Activated T-cell treated with anti-CD3 and anti-CD28 coated beads, Interleukin-2, amount 50 U/mL, for 72 hours (primary cell): ENCODE measurements at places on chromosomes 16 and 17.

DNA sequence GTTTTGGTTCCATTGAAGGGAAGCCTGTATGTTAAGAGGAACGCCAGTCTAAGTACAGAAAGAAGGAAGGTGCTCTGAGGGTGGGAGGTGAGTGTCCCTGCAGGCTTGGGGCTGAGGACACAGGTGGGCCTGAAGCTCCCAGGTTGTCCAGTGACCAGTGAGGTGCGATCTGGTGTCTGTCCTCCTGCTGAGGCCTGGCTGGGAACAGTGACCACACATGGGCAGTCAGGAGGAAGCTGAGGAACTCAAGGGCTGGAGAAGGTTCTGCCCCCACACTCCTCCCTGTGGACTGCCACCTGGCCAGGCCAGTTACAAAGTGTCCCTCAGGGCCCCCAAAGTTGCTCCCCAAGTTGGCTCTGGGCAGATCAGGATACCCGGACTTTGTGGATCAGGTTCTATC lies 102.1 kb downstream of the N4BP1 start:
- no peak for DNase-seq

- no peak for DNase-seq
Measured at GRCh38 chr17:74530831-74531150, 484 bp downstream of the CD300LB start.

GRCh38 chr17:43813386-43813785 lies 19.6 kb downstream of the MPP3 start:
- DNase-seq = no peak

- no peak for DNase-seq
Measured at GRCh38 chr16:12024429-12024828, 47.9 kb downstream of the SNX29 start.

- no peak for DNase-seq
Measured at GRCh38 chr16:17949141-17949981, 387.2 kb downstream of the NPIPA8 start.

DNA sequence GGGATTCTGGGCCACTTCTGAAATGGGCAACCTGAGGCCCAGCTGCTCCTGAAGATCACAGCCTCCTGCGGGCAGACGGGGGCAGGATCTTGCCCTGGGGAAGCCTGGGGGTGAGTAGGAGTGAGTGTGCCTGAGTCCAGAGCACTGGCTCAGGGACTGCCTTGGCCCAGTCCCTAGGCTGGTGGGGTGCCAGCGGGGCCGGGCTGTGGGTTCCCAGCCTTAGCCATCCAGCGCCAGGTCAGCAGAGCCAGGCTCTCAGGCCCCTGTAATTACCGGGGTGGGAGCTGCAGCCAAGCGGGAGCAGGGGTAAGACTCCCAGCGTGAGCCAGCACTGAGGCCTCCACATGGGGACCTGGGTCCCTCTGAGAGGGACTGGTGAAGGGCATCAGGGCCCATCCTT lies 8.2 kb downstream of the SPNS2 start:
- no peak for DNase-seq

GRCh38 chr16:74052016-74052415 lies 244.6 kb upstream of the PSMD7 start:
- DNase-seq = no peak

DNA sequence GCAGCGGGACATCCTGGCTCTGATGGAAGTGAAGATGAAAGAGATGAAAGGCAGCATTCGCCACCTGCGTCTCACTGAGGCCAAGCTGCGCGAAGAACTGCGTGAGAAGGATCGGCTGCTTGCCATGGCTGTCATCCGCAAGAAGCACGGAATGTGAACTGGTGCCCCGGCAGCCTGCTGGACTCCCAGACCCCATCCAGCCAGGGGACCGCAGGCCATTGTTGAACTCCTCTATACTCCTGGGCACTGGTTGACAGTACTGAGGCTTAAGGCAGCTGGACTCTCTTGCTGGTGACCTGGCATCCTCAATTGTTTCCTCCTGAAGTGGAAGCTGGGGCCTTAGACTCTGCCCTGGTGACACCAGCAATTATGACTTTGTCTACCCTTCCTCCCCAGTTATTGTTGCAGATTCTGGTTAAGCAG lies 1.2 kb downstream of the THAP11 start:
- DNase-seq = no peak

DNA sequence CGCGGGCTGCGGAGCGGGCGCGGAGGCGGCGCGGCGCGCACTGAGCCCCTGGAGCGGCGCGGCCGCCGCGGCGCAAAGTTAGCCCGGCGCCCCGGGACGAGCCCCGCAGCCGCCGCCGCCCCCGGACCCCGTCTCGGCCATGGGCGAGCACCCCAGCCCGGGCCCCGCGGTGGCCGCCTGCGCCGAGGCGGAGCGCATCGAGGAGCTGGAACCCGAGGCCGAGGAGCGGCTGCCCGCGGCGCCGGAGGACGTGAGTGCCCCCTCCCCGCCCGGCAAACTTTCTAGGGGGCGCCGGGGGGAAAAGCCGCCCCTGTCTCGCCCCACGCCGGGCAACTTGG lies 388 bp downstream of the RHBDL3 start:
- DNase-seq = no peak

- no peak for DNase-seq
Measured at GRCh38 chr17:71501711-71502110, 619.1 kb upstream of the SOX9 start.

DNA sequence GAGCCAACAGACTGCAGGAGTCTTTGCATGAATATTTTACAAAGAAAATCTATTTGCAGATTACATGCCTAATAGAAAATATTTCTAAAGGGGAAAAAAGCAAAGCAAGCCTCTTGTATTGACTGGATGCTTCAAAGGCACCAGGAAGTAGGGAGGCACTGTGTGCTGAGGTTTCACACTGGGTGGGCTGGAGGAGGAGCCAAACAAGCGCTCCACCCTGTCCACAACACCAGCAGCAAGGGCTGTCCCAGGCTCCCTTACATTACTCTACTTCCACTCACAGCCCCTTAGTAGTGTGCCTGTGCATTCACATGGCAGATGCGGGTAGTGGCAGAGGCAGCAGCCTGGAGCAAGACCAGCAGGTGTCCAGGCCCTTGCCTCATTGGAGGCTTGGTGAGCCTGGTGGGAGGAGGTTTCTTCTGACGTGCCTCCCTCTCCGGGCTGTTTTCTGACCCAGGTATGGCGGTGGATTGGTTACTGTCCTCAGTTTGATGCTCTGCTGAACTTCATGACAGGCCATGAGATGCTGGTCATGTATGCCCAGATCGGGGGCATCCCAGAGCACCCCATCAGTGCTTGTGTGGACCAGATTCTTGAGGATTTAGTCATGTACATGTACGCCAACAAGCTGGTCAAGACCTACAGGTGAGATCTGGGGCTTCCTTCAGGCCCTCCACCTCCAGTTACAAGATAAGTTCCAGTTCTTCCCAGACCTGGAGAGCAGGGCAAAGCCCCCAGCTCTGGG lies 7.0 kb upstream of the CCNF start:
- no peak for DNase-seq

DNA sequence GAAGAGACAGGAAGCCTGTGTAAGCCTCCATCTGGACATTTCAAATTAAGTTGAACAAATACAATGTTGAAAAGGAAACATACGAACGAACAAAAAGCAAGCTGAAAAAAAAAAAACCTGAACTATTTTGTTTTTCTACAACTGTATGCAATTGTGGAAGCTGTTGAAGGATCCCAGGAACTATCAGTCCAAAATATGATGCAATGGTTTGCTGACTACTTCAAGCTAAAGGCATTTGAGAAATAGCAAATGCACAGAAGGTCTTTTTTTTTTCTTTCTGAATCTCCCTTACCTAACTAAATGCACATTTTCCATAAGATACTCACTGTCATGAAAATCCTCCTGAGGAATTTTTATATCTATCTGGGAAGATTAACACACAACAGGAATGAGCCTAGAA lies 40.2 kb downstream of the MAF start:
- no peak for DNase-seq

- no peak for DNase-seq
Measured at GRCh38 chr17:17922070-17922614, 50.1 kb downstream of the TOM1L2 start.

DNA sequence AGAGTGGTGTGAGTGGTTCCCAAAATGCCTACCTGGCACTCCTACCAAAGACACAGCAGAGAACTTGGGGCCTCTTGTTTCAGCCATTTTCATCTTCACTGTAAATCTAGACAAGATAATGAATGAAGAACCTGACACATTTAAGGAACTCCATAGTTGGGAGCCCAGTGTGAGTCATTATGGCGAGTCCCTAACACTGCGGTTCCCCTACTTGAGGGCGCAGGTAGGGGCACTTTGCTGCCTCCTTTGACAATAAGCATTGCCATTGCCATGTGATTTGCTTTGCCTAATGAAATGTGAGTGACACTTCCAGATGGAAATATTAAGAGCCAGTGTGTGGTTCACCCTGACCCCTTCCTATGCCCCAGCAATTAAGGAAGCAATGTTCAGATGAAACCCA lies 517.6 kb downstream of the MAF start:
- DNase-seq = peak; percentile 57

GRCh38 chr17:38735161-38735997 lies 5.2 kb downstream of the CISD3 start:
- DNase-seq = peak; percentile 78

DNA sequence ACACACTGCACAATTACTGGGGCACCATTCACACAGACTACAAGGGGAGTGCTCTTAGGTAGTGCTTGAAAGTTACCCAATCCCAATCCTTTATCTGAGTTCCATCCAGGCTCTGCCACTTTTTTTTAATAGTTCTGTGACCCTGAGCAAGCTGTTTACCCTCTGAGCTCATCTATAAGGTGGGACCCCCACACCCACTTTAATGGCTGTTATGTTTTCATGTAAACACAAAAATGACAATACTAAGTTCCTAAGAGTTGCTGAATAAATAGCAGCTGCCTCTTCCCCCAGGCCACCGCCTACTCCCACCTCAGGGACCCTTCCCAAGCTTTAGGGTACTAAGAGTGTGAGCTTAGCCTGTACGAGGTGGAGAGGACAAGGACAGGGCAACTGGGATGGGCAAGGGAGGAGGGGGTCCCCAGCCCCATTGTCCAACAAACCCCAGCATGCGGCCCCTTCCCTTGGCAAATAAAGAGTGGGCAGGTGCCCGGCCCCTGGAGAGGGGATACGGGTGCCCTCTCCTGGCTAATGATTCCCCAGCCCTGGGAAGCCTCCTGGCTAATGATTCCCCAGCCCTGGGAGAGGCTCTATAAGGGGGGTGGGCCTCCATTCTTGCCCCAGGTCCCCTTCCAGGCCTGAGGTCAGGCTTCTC lies 14.6 kb downstream of the SLC13A2 start:
- no peak for DNase-seq

DNA sequence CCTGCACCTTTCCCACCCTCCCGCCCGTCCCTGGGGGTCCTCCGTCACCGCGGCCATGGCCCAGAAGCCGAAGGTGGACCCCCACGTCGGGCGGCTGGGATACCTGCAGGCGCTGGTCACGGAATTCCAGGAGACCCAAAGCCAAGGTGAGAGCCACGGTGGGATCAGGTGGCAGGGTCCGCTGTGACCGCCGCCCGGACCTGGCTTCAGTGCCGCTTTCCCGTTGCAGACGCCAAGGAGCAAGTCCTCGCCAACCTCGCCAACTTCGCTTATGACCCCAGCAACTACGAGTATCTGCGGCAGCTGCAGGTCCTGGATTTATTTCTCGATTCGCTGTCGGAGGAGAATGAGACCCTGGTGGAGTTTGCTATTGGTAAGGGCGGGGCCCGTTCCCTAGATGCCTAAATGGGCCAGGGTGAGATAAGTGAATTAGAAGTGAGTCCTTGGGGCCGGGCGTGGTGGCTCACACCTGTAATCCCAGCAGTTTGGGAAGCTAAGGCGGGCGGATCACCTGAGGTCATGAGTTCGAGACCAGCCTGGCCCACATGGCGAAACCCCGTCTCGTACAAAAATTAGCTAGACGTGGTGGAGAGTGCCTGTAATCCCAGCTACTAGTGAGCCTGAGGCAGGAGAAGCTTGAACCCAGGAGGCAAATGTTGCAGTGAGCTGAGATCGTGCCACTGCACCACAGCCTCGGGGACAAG lies 617 bp downstream of the ARMC7 start:
- DNase-seq = peak; percentile 33

- no peak for DNase-seq
Measured at GRCh38 chr16:23896832-23897821, 61.3 kb downstream of the PRKCB start.

DNA sequence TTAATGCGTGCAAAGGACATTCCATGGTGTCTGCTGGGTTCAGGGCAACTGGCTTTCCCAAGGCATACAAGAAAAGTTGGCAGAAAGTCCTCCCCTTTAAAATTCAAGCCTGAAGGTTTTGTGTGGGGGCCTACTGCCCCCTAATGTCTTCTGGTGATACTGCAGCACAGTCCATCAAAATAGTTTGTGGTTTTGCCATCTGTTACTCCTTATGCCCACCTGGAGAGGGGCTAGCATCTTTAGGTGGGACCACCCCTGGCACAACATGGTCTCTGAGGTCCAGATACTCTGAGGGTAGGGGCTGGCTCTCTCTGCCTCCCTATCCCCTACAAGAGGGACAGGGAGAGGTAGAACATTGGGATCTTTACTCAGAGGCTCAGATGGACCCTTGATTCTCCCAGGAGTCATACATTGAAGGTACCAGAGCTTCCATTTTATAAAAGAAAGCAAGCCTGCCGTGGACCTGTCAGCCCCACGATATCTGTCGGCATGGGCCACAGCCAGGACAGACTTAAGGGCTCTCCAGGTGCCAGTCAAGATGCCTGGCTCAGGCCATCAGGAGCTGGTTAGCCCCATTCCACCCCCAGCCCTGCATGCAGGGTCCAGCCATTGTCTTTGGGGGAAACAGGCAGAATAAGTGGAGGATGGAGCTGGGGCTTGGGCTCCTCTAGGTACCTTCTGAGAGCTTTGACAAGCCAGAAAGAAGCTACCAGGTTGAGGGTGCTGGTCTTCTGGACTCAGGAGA lies 6.3 kb downstream of the ESRP2 start:
- peak; percentile 30 for DNase-seq

DNA sequence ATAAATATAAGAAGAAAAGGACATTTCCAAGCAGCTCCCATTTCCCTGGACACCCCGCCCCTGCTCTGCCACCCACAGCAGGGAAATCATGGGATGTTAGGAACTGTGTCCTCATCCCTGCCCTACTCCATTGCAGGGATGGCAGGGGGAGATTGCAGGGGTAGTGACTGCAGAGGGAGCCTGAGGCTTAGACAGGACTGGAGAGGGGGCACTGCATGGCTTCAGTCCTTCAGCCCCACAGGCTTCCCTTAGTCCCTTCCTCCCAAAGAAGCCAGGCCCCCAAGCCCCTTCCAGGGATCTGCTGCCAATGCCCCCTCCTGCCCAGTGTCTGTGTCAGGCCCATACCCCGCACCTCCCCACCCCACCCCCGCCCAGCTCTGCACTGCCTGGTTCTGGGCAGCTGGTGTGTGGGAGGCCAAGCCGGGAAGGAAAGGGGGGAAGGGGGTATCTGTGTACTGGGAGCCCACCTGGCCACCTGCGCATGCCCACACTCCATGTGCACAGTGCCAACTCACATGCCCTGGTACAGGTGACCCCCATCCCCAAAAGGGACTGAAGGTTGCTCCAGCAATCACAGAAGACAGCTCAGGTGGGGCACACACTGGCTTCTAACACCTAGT lies 3.3 kb downstream of the RUNDC3A start:
- no peak for DNase-seq

- no peak for DNase-seq
Measured at GRCh38 chr16:17768257-17768656, 297.5 kb upstream of the XYLT1 start.

- no peak for DNase-seq
Measured at GRCh38 chr16:50468749-50469078, 79.5 kb upstream of the NKD1 start.

- DNase-seq = no peak
Measured at GRCh38 chr16:15983898-15984297, 34.5 kb downstream of the ABCC1 start.

GRCh38 chr17:4900231-4901107 lies 1.1 kb downstream of the C17orf107 start:
- peak; percentile 56 for DNase-seq
